ENCODE measurements at places on chromosomes 6 and 20.

DNA sequence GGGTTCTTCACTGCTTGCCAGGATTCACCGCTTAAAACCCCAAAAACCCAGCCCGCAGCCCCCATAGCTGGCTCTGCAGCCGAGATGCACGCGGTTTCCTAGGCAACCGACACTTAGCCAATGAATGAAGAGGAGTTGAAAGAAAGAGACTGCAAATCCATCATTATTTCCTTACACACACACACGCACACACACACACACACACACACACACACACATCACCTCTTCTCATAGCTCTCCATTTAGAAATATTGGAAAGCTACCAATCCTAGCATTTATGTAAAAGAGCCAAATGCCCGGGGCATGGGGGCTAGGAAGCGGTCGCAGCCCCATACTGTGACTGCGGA lies 3.4 kb upstream of the TUBB2B start:
- DNase-seq: peak; percentile 61

GRCh38 chr20:32358883-32359632 lies 927 bp downstream of the ASXL1 start:
- peak; percentile 69 for DNase-seq

- peak; percentile 75 for DNase-seq
These were observed 18.7 kb upstream of the TRPC4AP start for GRCh38 chr20:35111141-35111888.

GRCh38 chr6:137914530-137915193 lies 47.6 kb downstream of the TNFAIP3 start:
- DNase-seq: no peak

DNA sequence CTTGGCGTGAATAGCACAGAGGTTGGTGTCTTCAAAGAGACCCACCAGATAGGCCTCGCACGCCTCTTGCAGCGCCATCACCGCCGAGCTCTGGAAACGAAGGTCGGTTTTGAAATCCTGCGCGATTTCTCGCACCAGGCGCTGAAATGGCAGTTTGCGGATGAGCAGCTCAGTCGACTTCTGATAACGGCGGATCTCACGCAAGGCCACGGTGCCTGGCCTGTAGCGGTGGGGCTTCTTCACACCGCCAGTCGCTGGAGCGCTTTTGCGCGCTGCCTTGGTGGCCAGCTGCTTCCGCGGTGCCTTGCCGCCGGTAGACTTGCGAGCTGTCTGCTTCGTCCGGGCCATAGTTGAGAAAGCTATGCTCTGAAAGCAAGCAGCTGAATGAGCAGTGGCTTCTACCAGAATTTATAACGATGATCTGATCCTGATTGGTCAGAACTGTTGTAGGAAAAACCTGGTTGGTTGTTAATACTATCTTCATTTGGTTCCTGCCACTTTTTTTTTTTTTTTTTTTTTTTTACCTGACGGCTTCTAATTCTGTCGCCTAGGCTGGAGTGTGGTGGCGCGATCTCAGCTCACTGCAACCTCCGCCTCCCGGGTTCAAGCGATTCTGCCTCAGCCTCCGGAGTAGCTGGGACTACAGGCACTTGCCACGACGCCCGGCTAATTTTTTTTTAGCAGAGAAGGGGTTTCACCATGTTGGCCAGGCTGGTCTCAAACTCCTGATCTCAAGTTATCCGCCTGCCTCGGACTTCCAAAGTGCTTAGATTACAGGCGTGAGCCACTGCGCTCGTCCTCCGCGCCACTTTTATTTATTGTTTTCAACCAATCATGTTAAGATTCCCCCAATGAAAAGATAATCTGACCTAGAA lies 21.5 kb downstream of the OR2B2 start:
- DNase-seq: peak; percentile 95

DNA sequence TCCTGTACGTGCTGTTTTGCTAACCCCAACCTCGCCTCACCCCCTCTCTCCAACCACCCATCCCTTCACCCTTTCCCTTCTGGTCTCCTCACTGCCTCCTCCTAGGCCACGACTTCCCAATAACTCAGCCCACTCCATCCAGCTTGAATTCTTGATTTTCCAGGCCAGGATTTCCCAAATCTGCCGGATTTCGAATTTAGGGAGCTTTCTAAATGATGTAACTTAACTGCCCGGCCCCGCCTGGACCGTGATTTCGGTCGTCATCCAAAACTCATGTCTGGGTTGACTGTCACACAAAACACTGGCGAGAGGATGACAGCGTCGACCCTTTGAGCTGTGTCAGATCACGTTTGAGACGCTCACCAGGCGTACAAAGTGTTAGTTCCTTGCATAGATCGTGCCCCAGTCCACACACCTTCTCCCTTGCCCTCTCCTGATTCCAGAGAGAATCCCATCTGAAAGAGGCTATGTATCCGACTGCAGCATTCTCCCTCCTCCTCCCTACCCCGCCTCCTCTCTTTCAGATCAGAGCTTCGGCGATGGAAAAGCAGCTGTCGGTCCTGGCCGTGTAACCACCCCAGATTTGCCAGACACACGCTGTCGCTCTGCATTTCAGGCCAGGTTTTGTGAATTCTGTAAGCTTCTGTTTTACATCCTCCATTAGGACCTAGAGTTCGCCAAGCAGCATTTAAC lies 168.2 kb downstream of the GPX5 start:
- DNase-seq: no peak

DNA sequence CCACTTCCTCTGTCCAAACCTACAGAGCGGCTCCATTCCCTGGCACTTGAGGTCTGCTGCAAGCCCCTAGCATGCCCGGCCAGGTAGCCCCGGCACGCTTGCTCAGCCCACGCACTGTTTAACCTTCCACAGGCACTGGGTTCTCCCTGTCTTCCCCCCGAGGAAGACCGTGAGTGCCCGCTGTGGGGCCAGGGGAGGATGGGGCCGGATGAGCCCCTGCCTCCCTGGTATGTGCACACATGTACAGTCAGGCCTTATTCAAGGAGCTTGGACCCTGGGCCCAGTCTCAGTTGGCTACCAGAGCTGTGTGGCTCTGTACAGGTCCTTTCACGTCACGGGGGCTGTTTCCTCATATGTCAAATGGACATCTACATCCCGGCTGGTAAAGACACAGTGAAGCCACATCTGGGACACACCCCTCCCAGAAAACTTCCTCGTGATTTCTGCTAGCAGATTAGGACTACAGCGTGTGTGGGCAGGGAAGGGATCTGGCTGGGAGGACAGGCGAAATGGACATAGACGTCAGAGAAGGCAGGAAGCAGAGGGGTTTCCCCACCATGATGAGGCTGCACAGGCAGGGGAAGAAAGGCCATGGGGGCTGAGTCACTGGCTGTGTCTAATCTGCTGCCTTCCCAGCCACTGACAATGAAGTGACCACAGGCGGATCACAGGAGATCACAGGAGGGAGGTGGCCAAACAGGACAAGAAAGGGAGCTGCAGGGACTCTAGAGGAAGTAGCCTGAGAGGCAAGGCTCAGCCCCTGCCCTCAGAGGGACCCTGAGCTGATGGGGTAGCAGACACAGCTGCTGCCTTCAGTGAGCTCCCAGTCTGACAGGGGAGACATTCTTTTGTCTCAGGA lies 62.9 kb downstream of the MRPL14 start:
- peak; percentile 90 for DNase-seq
